Activated T-helper 17 cell treated with anti-CD3 and anti-CD28 coated beads, Interleukin-2, amount 50 U/mL, for 72 hours (primary cell): ENCODE measurements at places on chromosomes 16 and 17. TPM values are rescaled to one million over a fixed set of nuclear protein-coding genes. Genes with fewer than 3 reads are reported as not detected.

MYLK3 gene
- 0.58 TPM for total RNA-seq

SSTR5 gene
- total RNA-seq, result not detected

IKZF3 gene
- total RNA-seq, result 55.0 TPM

- no peak overlapping the region for H3K27ac ChIP-seq
- H3K36me3 ChIP-seq, result no peaks in the 10 kb centered on the region
- H3K27me3 ChIP-seq, result no peaks in the 10 kb centered on the region
- no peaks in the 10 kb centered on the region for H3K4me1 ChIP-seq
- no peak overlapping the region for H3K4me3 ChIP-seq
- no peak for ATAC-seq
Measured at GRCh38 chr16:49727611-49728010, 128.3 kb downstream of the ZNF423 start.
